ENCODE measurements at places on chromosomes 1 and 21.

GRCh38 chr1:155050560-155051341 is at the start of gene ADAM15:
ADAM15 (plus strand) TSS chr1:155051316; CDS start chr1:155051387, 71 bp downstream.
- DNase-seq = no peak
- H3K36me3 ChIP-seq = no peaks in the 10 kb centered on the region
- H3K27me3 ChIP-seq = peaks cover 29% of the 10 kb centered on the region
- H3K4me1 ChIP-seq = peaks cover 32% of the 10 kb centered on the region
- peak within 1 kb of the TSS; percentile 57 for H3K27ac ChIP-seq
- peak within 1 kb of the TSS; percentile 60 for H3K4me3 ChIP-seq

DNA sequence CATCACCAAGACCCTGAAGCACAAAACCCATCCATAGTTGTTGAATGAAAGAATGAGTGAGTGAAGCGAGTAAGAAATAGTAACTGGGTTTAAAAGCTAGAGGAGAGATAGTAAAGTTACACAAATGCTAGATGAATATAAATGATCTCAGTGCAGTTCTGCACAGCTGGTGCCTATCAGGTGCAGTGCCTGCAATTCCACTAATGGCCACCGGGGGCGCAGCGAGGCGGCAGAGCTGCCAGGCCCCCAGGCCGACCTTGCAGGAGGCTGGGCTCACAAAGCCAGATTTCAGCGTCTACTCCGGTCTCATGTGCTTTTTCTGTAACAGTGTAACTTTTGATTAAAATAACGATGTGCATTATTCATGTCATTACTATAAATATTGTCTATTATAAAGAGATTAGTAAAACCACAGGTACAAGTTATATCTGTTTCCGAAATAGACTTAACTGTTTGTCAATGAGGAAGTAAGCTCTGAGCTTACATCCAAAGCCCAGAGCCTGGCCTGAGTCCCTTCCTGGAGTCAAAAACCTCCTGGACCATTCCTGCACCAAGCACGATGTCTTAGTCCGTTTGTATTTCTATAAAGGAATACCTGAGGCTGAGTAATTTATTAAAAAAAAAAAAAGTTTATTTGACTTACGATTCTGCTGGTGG is 477.6 kb downstream of the NPHP4 start:
- no peak overlapping the region for H3K4me3 ChIP-seq
- no peak for DNase-seq

DNA sequence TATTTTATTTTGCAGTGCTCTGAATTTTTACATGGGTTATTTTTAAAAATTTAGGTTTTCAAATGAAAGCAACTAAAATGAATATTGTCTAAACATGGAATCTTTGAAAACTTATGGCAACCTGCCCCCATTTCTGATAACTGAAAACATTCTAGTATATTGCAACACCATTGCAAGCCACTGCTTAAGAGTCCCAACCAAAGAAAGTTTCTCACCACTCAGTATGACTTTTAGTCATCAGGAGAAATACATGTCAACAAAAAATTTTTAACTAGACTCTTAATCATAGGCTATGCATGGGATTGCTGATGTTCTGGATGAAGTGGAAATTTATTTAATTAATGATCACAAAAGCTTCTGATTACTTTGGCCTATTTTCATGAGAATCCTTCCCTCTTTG is 112.1 kb downstream of the TNFSF18 start:
- no peaks in the 10 kb centered on the region for H3K27me3 ChIP-seq
- no peak overlapping the region for H3K4me3 ChIP-seq
- no peaks in the 10 kb centered on the region for H3K4me1 ChIP-seq
- no peak overlapping the region for H3K27ac ChIP-seq

DNA sequence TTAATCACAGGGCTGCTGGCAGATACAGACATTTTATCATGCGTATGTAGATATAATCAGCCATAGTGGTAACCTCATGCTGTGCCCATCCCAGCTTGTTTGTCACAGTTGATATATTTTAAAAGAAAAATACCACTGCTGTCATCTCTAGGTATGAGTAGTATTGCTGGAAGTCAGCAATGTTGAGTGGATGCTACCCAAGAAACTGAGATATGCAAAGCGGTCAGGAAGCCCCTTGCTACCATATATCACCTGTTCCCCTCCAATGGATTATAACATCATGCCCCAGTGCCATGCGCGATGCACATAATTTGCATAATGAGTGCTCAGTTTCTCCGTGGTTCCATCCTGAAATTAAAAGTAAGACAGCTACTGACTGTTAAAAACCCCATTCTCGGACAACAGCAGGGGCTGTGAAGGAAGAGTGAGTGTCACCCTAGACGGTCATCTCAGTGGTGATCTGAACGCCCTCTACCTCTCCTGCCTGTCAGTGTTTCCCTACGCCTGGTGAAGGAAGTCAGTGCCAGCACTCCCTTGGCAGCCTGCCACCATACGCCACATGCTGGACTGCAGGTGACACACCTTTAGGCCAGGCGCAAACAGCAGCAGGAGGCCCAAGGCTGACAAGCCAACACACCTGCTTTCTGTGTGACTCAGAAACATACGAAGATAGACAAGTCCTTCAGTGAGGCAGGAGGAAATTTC is 2.7 kb downstream of the IL10RB start:
- peak overlapping the region; percentile 10 for H3K27ac ChIP-seq
- no peak overlapping the region for H3K4me3 ChIP-seq
- H3K4me1 ChIP-seq = peaks cover 18% of the 10 kb centered on the region
- no peaks in the 10 kb centered on the region for H3K27me3 ChIP-seq
- peaks cover 38% of the 10 kb centered on the region for H3K36me3 ChIP-seq

- no peak for DNase-seq
- no peaks in the 10 kb centered on the region for H3K36me3 ChIP-seq
- no peaks in the 10 kb centered on the region for H3K4me1 ChIP-seq
- H3K27ac ChIP-seq = no peak overlapping the region
Measured at GRCh38 chr1:24337455-24337854, 18.3 kb downstream of the GRHL3 start.

DNA sequence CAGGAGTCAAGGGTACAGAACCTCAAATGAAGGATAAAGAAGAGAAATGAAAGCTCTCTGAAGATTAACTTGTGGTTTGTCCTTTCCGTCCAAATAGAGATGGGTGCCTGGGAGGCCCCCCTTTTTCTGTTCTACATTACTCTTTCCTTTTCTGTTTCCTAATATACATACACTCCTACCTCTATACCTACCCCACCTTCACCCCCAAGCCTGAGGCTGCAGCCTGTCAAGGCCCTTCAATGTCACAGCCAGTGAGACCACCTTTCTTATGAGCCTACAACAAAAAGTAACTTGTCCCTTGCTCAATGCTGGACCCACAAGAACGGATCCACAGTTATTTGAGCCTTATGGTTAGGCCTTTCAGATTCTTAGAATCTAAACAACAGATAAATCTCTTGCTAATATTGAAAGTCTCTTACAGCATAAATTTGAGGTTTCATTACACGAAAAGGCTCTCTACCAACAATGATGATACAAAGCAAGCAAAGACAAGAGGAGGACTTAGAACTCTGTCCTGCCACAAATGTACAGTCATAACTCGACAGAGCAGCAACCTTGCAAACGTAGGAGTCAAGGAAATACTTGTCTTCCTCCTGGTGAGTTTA is 4.1 kb upstream of the TRAF3IP3 start:
- H3K4me1 ChIP-seq = peaks cover 7% of the 10 kb centered on the region
- no peak overlapping the region for H3K27ac ChIP-seq
- no peaks in the 10 kb centered on the region for H3K36me3 ChIP-seq

GRCh38 chr1:52533713-52534112 is 19.2 kb downstream of the TUT4 start:
- H3K27ac ChIP-seq = no peak overlapping the region
- H3K4me3 ChIP-seq = no peak overlapping the region
- no peaks in the 10 kb centered on the region for H3K36me3 ChIP-seq
- H3K4me1 ChIP-seq = no peaks in the 10 kb centered on the region
- DNase-seq = no peak
- H3K27me3 ChIP-seq = no peaks in the 10 kb centered on the region

GRCh38 chr1:244352156-244352830 is 99.4 kb downstream of the ADSS2 start:
- H3K4me3 ChIP-seq = no peak overlapping the region
- no peaks in the 10 kb centered on the region for H3K27me3 ChIP-seq
- peaks cover 5% of the 10 kb centered on the region for H3K4me1 ChIP-seq

DNA sequence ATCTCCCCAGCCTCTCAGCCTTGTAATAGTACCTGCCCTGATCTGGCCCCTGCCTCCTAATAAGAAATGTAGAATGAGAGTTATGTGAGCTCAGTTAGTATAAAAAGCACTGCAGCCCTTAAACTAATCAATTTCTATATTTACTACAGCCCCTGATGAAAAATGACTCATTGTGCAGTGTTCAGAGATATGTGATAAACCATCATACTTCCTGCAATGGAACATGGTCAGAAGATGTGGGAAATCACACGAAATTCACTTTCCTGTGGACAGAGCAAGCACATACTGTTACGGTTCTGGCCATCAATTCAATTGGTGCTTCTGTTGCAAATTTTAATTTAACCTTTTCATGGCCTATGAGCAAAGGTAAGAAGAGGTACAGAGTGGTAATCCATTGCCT is 176.8 kb upstream of the PDE4B start:
- no peak overlapping the region for H3K4me3 ChIP-seq
- no peaks in the 10 kb centered on the region for H3K36me3 ChIP-seq
- H3K27ac ChIP-seq = no peak overlapping the region
- H3K27me3 ChIP-seq = no peaks in the 10 kb centered on the region
- H3K4me1 ChIP-seq = no peaks in the 10 kb centered on the region

DNA sequence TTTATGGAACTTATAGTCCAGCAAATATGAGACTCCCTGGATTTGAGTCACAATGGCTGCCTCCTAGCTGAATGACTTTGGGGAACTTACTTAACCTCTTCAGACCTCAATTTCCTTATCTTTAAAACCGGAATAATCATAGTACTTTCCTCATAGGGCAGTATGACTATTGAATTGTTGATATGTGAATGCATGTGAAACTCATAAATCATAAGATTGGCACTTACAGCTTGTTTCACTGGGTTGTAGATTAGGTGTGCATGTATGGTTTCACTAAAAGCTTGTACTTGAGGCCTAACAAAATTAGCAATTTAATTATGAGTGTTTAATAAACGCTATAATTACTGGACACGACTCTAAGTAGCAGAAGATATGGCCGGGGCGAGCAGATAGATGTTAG is 72.5 kb downstream of the ST6GALNAC5 start:
- H3K36me3 ChIP-seq = no peaks in the 10 kb centered on the region
- no peaks in the 10 kb centered on the region for H3K4me1 ChIP-seq
- H3K27me3 ChIP-seq = no peaks in the 10 kb centered on the region
- no peak for DNase-seq
- peak overlapping the region; percentile 40 for H3K27ac ChIP-seq
- no peak overlapping the region for H3K4me3 ChIP-seq

DNA sequence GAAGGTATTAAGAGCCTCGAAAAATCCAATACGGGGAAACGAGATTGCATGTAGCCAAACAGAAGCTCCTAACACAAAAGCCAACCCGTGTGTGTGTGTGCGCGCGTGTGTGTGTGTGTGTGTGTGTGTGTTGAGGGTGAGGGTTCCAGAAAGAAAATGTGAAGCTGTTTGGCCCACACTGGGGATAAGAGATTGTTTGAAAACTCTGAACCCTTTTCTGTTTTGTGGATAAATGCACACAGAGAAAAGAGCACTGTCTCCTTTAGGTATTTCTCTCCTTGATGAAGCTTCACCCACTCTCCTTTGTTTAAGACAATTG is 1.9 kb downstream of the WLS start:
- H3K4me3 ChIP-seq = no peak overlapping the region
- peaks cover 50% of the 10 kb centered on the region for H3K27me3 ChIP-seq
- DNase-seq = no peak
- H3K4me1 ChIP-seq = no peaks in the 10 kb centered on the region
- no peak overlapping the region for H3K27ac ChIP-seq

DNA sequence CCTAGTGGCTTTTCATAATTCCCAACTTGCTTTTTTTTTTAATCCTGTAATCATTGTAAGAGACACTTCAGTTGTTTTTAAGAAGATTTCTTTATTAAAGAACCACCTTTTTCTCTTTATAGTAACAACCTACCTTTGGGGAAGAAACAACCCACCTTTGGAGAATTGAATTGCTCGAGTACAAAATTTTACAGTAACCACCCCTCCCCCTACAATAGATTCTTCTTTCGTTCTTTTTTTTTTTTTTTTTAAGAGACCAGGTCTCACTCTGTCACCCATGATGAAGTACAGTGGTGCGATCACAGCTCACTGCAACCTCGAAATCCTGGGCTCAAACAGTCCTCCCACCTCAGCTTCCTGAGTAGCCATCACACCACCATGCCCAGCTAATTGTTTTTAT is 2.1 kb upstream of the LRRC40 start:
- no peaks in the 10 kb centered on the region for H3K36me3 ChIP-seq
- H3K27ac ChIP-seq = no peak overlapping the region
- no peaks in the 10 kb centered on the region for H3K27me3 ChIP-seq
- no peak overlapping the region for H3K4me3 ChIP-seq

GRCh38 chr1:109228167-109228566 is 14.4 kb downstream of the SARS1 start:
- H3K27ac ChIP-seq = no peak overlapping the region
- DNase-seq = no peak
- no peaks in the 10 kb centered on the region for H3K27me3 ChIP-seq
- H3K4me3 ChIP-seq = no peak overlapping the region
- no peaks in the 10 kb centered on the region for H3K4me1 ChIP-seq

- no peaks in the 10 kb centered on the region for H3K4me1 ChIP-seq
- no peaks in the 10 kb centered on the region for H3K27me3 ChIP-seq
- H3K27ac ChIP-seq = no peak overlapping the region
- no peak overlapping the region for H3K4me3 ChIP-seq
- DNase-seq = no peak
Measured at GRCh38 chr1:39755965-39756659, 15.0 kb downstream of the OXCT2 start.

GRCh38 chr1:36339215-36339614 is 15.8 kb upstream of the EVA1B start:
- DNase-seq = no peak
- H3K36me3 ChIP-seq = peaks cover 7% of the 10 kb centered on the region
- no peak overlapping the region for H3K4me3 ChIP-seq
- H3K27me3 ChIP-seq = no peaks in the 10 kb centered on the region
- H3K27ac ChIP-seq = no peak overlapping the region
- H3K4me1 ChIP-seq = no peaks in the 10 kb centered on the region

GRCh38 chr1:203158960-203159665 is 16.5 kb downstream of the MYBPH start:
- H3K27ac ChIP-seq = no peak overlapping the region
- DNase-seq = no peak
- H3K36me3 ChIP-seq = no peaks in the 10 kb centered on the region

- no peak for DNase-seq
- no peaks in the 10 kb centered on the region for H3K4me1 ChIP-seq
- no peak overlapping the region for H3K27ac ChIP-seq
- H3K36me3 ChIP-seq = no peaks in the 10 kb centered on the region
- H3K27me3 ChIP-seq = no peaks in the 10 kb centered on the region
Measured at GRCh38 chr1:81228926-81229325, 571.8 kb upstream of the ADGRL2 start.

DNA sequence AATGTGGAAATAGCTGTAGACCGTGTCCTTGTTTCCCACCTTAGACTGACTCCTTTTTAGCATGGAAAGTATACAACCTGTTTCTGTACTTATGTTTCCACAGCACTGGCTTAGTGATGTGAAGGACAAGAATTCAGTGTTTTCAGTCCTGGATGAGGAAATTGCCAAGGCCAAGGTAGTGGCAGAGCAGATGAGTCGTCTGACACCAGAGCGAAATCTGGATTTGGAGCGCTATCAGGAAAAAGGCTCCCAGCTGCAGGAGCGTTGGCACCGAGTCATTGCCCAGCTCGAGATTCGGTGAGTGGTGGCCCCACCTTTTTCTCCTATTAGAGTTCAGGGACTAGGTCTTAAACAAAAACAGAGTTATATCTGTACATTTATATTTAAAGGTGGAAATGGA is 112.6 kb downstream of the MACF1 start:
- no peaks in the 10 kb centered on the region for H3K27me3 ChIP-seq
- peaks cover 49% of the 10 kb centered on the region for H3K36me3 ChIP-seq
- H3K4me3 ChIP-seq = no peak overlapping the region

Measured in thymus (tissue), 14 donors.